ENCODE measurements at places on chromosomes 4 and X. TPM values are rescaled to one million over a fixed set of nuclear protein-coding genes. Genes with fewer than 3 reads are reported as not detected.
A peak's percentile ranks its signal among the peaks of the same experiment; 100 is the strongest.

The VAMP7 gene
- total RNA-seq: 37.4 TPM

GRCh38 chrX:110145854-110146253 is 142.9 kb downstream of the TMEM164 start:
- peak; percentile 24 for DNase-seq

The EXOC1L gene
- total RNA-seq: not detected

The SPATA4 gene
- not detected for total RNA-seq

DNA sequence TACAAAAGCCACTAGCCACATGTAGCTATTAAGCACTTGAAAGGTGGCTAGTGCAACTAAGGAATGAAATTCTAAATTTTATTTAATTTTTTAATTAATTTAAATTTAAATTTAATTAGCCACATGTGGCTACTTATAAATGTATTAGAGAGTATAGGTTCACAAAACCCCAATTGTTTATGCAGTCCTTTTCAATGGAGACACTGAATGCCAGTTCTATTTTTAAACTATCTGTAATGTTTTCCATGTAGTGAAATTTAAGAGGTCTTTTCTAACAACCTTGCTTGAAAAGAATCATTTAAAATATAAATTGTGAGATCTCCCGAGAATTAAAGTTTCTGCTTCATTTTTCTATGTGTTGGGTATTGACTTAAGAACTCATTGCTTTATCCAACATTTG is 153.0 kb downstream of the REELD1 start:
- DNase-seq: no peak

The MBNL3 gene
- 3.9 TPM for total RNA-seq

The ZMAT1 gene
- total RNA-seq: 0.06 TPM

DNA sequence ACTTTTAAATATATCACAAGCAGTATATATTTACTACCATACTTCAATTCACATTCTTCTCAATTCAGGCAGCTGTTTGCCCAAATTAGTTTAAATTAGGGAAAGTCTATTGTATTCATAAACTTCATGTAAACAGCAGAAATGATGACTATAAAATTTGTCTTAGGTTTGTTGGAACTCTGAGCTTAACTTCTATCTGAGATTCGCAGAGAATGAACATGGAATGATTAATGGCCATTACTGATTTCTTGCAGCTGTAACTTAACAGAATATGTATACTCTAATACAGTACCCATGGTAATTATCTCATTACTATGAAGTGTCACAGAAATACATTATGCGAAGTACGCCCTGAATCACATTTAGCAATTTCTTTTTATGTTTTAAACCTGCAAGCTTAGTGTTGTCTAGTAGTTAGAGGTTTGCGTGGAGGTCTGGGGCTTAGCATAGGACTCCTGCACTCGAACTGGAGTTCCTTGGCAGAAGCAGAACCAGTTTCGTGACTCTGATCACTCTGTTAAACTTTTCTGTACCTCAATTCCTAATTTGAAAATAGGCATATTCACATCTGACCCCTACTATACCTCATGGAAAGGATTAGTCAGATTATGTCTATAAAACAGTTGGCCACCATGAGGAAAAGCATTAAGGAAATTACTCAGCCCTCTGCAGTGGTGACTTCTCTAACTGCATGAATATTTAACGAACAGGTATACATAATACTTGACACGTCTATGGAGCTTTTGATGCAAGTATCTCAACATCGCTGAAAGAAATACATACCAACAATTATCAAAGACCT is 243.2 kb downstream of the MGST2 start:
- DNase-seq: no peak

DNA sequence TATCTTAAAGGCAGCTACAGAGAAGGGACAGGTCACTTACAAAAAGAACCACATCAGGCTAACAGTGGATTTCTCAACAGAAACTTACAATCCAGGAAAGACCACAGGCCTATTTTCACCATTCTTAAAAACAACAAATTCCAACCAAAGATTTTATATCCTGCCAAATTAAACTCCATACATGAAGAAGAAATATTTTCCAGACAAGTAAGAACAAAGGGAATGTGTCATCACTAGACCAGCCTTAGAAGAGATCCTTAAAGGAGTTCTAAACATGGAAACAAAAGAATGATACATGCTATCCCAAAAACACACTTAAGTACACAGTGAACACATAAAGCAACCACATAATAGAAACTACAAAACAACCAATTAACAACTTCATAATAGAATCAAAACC is 105.6 kb downstream of the ANXA10 start:
- peak; percentile 25 for DNase-seq
